ENCODE measurements at places on chromosomes 13 and 19.
A peak's percentile ranks its signal among the peaks of the same experiment; 100 is the strongest.

- DNase-seq, result no peak
Measured at GRCh38 chr13:99953138-99953755, 18.3 kb downstream of the ZIC5 start.

DNA sequence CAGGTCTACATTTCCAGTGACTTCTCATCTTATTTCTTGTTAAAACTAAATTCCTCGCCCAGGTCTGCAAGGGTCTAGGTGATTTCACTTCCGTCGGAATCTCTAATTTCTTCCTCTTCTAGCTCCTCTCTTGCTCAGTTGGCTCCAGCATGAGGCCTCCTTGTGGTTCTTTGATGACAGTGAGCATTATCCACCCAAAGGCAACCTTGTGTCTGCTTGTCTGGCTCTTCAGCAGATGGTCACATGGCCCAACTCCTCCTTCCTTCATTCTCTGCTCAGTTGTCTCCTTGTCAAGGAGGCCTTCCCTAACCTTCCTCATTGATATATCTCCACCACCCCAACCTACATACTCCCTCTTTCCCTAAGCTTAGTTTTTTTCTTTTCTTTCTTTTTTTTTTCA lies 1391.4 kb downstream of the EFNB2 start:
- DNase-seq, result peak; percentile 11

GRCh38 chr13:102721800-102722231 lies 27.0 kb upstream of the METTL21C start:
- peak; percentile 18 for DNase-seq

DNA sequence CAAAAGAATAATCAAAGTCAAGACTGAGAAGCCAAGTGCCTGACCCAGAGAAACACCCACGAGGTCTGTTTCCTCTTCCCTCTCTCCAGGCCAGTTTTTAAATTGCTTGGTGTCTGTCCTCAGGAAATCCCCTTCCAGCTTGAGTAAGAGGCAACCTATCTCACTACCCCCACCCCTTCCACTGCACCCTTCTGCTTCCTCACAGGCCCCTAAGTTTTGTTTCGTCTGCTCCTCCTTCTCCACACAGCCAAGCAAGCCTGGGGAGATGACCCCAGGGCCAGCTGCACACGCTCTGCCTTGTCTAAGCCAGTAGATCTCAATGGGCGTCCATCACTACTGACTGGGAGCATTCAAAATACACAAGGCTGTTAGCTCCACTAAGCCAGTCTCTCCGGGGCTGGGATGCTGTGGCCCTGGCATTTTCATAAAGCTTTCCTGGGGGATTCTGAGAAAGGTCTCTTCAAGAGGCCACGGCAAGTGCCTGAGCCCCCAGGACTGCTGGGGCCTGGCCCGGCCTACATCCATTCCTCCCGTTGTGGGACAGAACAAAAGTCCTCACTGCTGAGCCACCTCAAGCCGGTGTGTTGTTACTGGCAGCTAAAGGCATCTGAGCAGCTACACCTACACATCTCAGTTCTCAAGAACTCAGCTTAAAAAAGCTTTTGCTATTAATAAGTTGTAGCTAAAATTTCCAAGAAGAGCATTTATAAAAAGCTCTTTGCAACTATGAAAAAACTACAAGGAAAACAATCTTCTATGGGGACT lies 14.9 kb upstream of the IL4I1 start:
- DNase-seq, result no peak

DNA sequence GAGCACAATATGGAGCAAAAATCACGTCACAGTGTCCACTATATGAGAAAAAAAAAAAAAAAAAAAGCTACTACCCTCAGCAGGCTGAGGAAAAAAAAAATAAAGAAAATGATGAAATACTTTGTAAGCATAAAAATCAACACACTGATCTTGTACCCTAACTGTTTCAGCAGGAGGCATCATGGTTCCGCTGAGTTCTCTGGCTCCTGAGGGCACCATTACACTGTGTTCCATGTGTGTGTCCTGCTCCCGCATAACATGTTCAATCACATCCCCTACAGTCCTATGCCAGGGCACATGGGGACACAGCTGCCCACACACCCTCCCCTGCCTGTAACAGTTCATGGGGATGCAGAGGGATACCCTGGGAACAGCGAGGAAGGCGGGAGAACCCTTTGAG lies 33.5 kb downstream of the DOCK9 start:
- no peak for DNase-seq

GRCh38 chr19:57362419-57362818 lies 932 bp upstream of the TRAPPC2B start:
- no peak for DNase-seq

- no peak for DNase-seq
Measured at GRCh38 chr13:51271528-51272085, 49.4 kb downstream of the FAM124A start.

GRCh38 chr13:106354961-106355360 lies 180.5 kb downstream of the EFNB2 start:
- no peak for DNase-seq

DNA sequence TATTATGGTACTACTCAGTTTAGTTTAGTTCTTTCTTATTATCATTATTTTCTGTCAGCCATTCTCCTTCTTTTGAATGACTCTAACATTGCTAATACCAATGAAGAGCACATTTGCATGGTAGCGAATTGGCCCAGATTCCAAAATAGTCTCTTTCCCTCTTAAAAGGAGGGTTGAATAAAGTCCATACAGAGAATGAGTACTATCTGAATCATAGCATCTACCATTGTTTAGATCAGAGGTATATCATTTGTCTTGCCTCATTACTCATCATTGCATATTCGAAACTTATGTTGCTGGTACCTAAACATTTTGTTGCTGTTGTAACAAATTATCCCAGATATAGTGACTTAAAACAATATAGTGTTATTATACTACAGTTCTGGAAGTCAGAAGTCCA lies 1235.3 kb upstream of the ATXN8OS start:
- no peak for DNase-seq

- no peak for DNase-seq
Measured at GRCh38 chr13:108922108-108922507, 292.7 kb downstream of the MYO16 start.

DNA sequence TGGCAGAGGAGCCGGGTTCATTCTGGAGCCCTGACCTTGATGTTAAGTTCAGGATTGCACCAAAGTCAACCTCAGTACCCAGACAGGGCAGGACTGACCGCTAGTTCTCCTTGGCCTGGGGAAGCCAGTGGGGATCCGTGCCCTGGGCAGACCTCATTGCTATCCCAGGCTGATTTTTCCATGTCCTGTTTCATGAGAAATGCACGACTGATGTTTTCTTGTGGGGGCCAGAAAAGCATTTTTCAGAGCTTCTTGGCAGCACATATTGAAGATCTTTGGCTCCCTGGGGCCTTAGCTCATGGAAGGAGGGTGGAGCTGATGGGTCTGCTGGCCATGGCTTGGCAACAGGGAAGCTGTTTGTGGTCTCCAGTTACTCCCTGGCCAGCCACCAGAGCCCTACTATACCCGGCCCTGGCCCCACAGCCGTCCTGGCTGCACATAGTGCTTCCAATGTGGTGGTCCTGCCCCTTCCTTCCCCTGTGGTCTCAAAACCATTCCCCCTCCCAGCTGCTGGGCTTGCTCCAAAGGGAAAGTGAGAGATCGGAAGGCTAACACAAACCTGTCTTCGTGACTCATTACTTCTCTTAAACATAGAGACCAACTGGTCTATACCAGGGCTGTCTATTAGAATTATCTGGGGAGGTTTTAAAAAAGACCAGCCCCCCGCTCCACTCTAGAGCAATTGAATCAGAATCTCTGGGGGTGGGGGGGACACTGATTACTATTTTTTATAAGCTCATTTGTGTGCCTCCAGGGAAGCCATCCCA lies 11.2 kb downstream of the IL17D start:
- no peak for DNase-seq

GRCh38 chr19:45467456-45468158 lies at the start of gene FOSB:
Gene FOSB, plus strand, starts transcription at chr19:45467996. Its CDS starts 591 bp downstream, at chr19:45468587.
- peak; percentile 94 for DNase-seq

GRCh38 chr13:29428310-29429181 lies 166.9 kb downstream of the SLC7A1 start:
- DNase-seq, result no peak

- peak; percentile 82 for DNase-seq
Measured at GRCh38 chr19:39410017-39410830, 2.2 kb upstream of the PLEKHG2 start.

- DNase-seq, result no peak
Measured at GRCh38 chr19:10286803-10287737, at the start of gene ICAM4. Gene ICAM4, plus strand, starts transcription at chr19:10286955. Its CDS starts 58 bp downstream, at chr19:10287013.

- DNase-seq, result no peak
Measured at GRCh38 chr19:31171936-31172335, 177.3 kb downstream of the TSHZ3 start.

DNA sequence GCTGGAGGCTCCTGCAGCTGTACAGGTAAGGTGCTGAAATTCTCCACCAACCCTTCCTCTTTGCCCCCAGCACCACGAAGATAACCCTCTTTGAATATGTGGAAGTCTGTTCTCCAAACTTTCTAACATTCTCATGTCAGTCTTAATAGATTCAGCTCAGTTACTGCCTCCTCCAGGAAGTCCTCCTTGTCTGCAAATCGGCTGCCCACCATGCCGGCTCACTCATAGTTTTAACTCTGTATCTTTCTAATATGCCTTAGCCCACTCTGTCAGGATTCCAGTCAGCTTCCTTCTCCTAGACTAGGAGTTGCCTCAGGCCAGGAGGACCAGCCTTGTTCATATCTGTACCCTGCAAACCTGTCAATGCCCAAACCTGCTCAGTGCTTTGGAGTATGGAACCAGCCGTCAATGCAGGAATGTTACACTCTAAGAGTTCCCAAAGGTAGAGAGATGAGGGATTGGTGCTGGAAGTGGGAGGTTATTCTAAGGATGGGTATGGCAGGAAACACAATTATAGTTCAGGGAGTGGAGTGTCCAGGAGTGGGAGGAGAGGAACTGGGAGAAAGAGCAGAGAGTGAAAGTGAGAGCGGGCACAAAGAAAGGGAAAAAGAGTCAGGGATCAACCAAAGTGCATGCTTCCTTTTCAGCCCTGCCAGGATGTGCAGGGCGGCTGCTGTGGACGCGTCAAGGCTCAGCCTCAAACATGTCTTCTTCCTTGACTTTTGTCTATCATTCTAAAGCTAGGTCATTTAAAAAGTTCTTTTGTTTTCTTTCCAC lies 38.0 kb upstream of the ALOX5AP start:
- DNase-seq, result no peak

DNA sequence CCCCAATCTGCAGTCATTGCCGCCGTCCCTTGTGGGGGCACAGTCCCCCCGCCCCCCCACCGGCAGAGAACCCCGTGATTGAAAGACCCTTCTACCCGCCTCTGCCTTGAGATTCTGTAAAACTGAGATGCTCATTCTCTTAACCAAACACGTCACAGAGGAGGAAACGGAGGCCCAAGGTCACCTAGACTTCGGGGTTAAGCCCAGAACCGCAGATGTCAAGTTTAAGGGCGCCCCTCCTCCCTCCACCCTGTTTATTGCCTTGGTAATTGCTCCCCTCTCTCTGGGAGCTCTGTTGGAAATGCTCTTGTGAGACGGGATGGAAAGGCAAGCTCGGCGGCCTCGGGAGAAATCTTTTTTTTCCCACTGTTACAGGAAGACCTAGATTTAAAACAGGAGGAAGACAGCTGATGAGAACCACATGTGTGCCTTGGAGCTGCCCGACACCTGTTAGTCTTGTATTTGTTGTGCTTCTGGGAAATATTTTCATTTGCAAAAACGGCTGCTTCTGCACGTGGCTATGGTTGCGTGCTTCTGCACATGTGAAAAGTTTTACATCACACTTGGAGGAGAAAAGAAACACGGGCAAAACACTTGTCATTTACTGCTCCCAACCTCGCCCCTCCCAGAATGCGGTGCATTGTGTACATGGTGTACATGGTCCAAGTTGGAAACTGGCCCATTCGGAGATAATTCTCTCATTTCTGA lies 1.1 kb upstream of the MED26 start:
- DNase-seq, result no peak

GRCh38 chr19:9645472-9645871 lies 24.4 kb upstream of the ZNF561 start:
- no peak for DNase-seq

- no peak for DNase-seq
Measured at GRCh38 chr13:44243198-44243857, 130.3 kb upstream of the SERP2 start.

- no peak for DNase-seq
Measured at GRCh38 chr13:33372251-33372919, 86.8 kb upstream of the STARD13 start.

DNA sequence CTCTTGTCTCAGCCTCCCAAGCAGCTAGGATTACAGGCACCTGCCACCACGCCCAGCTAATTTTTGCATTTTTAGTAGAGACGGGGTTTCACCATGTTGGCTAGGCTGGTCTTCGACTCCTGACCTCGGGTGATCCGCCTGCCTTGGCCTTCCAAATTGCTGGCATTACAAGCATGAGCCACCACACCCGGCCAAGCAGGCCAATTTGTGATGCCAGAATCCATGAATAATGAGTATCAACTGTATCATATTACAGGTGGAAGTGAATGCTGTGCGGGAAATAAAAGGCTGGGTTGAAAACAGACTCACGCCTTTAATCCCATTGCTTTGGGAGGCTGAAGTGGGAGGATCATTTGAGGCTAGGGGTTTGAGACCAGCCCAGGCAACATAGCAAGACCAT lies 3.6 kb upstream of the NFILZ start:
- no peak for DNase-seq

- peak; percentile 77 for DNase-seq
Measured at GRCh38 chr19:7652061-7652641, 15.2 kb downstream of the STXBP2 start.

DNA sequence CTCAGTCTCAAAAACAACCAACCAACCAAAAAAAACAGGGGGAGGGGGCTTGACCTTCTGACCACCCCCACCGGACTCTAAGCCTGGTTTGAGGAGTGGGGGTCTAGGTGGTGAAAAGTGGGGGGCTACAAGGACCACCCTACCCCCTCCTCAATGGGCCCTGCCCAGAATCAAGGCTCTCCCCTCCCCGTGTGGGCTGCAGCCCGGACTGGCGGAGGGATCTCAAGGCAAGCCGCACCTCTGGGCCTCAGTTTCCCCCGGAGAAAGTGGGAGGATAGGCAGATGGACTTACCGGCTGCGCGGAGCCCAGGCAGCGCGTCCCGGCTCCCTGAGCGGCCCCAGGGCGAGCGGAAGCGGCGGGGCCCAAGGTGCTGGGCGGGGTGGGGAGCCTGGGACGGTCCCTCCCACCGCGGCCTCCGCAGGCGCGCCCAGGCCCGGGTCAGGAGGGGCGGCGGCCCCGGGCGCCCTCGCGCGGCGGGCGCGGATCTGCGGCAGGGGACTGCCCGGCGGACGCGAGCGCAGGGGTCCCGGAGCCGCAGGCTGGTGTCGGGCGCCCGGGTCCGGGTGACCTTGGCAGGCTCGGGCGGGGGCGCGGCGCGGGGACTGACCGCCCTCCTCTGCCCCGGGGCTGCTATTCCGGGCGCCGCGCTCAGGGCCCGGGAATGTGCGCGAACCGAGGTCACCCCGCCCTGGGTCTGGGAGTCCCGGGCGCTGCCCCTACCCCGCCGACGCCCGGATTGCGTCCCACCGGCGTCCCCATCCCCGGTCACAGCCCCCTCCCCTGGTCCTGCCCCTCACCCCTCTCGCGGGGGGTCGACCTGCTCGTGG lies at the start of gene ADAMTSL5:
TSS of gene ADAMTSL5 (minus strand) at position 349 of the 828 bp plus-strand sequence. CDS start 2,076 bp downstream, outside the sequence.
- peak; percentile 76 for DNase-seq
